ENCODE measurements at places on chromosomes 6 and 20.

DNA sequence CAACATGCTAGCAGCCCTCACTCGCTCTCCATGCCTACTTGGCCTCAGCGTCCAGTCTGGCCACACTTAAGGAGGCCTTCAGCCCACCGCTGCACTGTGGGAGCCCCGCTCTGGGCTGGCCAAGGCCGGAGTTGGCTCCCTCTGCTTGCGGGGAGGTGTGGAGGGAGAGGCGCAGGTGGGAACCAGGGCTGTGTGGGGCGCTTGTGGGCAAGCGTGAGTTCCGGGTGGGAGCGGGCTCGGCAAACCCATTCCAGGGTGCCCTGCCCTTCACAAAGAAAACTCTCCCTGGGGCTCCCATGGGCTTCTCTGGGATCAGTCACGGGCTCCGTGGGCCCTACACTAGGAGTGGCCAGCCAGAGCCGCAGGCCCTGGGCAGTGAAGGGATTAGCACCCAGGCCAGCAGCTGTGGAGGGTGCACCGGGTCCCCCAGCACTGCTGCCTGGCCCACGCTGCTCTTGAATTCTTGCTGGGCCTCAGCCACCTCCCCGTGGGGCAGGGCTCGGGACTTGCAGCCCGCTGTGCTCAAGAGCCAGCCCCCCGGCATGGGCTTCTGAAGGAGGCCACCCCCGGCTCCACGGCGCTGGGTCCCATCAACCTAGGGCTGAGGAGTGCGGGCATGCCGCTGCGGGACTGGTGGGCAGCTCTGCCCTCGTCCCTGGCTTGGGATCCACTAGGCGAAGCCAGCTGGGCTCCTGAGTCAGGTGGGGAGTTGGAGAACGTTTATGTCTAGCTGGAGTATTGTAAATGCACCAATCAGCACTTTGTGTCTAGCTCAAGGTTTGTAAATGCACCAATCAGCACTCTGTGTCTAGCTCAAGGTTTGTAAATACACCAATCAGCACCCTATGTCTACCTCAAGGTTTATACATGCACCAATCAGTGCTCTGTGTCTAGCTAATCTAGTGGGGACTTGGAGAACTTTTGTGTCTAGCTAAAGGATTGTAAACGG, 273.6 kb upstream of the SULF2 start:
- DNase-seq = no peak

- DNase-seq = no peak
These were observed 153.9 kb downstream of the LPA start for GRCh38 chr6:160510199-160510598.

DNA sequence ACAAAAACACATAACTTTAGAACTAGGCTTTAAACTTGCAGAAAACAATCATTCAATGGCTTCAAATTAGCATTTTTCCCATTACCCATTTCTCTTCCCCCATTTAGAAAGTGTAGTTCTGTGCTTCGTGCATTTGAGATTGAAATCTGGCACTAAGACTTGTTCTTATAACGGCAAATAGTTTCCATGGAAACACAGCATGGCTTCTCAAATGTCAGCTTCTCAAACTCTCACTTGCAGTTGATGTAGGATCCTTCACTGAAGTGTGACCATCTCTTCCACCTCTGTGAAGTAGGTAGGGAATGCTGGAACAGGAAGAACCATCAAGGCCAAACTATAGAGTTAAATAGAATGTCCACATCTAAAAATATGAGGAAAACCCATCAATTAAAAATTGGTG, 52.2 kb downstream of the MANEA start:
- no peak for DNase-seq

DNA sequence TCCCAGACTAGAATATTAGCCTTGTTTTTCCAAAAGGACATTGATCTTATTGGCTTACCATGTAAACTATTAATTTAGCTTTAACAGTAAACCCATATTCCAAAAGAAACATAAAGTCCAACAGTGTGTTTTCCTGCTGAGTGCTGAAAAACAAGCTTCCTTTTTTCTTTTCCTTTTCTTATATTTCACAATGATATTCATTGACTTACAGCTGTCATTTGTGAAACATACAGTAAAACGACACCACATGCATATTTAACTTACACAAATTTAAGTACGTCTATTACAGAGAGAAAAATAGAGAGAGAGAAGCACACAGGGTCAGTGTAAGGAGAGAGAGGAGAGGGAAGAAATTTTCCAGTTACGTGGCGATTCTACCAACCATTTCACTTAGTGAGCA, 543.9 kb upstream of the JARID2 start:
- no peak for DNase-seq

- no peak for DNase-seq
These were observed 11.5 kb downstream of the ABHD12 start for GRCh38 chr20:25378884-25379733.

DNA sequence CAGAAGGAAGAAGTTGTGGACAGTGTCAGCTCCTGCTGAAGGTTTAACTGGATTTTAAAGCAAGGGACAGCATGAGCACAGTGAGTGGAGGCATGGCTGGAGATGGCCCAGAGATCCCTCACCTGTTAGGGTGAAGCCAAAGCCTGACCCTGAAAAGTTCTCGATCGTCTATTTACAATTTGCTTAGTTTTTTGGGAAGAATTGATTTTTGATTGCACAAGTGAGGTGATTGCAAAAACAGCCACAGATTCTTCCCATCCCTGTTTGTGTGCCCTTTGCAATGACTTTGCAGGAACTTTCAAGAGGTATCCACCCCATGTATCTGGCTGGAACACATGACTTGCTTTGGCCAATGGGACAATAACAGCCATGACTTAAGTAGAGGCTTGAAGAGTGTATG, 170.1 kb downstream of the TFAP2C start:
- no peak for DNase-seq

GRCh38 chr6:56477241-56477640, 165.4 kb downstream of the DST start:
- DNase-seq = no peak

GRCh38 chr6:34358389-34358905, 34.0 kb downstream of the NUDT3 start:
- DNase-seq = no peak

DNA sequence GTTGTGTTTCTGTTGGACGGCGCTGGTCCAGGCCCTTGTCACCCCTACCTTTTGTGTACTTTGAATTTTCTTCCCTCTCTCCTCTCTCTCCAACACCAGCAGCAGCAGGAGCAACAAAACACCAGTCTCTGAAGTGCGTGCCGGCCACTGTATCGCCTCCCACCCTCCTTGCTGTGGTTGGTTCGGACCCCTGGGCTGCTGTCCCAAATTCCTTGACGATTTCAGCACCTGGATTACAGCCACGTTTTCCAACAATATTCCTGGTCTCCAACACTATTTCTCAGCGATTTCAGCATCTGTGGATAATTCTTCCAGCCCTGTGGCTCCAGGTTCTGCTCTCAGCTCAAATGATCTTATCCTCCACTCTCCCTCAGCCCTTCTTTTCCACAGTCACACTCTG, 11.8 kb downstream of the MAS1 start:
- DNase-seq = no peak

- DNase-seq = no peak
These were observed 45.5 kb downstream of the TTI1 start for GRCh38 chr20:37987602-37988290.

DNA sequence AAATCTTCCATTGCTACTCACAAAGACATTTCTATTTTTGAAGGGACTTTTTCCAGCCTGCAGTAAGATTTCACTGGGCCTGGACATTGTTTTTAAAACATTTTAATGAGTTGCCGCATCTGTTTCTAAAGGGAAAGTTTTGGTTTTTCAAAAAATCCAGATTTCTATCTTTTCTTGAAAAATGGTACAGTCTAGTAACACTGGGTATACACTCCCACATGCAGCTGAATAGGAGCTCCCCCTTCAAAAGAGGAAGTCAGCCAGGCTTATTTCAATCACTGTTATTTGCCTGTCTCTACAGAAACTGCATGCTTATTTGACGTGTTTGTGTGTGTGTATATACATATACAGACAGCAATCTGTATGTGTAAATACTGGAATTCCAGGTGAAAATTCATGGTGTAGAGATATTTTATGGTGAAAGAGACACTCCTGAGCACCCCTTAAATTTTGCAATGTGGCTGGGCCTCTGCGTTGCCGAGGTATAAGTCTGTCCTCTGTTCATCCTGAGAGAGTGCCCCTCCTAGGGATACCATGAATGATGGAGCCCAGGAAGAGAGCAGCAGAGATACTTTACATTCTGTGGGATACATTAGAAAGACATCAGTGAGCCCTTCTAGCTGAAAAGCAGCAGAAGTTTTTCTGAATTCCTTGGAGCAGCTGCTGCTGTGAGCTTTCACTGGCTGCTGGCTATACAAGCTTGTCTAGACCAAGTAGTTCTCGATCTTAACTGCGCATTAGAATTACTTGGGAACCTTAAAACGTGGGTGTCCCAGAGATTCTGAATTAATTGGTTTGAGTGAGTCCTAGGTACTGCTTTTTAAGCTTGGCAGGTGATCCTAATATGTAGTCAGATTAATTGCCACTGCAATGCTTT, 12.0 kb upstream of the ABRACL start:
- DNase-seq = no peak
